Glomerular endothelial cell (primary cell): ENCODE measurements at places on chromosomes 13 and 19.

GRCh38 chr13:31880851-31881494 lies 141.6 kb downstream of the RXFP2 start:
- DNase-seq: no peak

- no peak for DNase-seq
Observed at GRCh38 chr13:100022798-100023197, 41.2 kb downstream of the ZIC2 start.

DNA sequence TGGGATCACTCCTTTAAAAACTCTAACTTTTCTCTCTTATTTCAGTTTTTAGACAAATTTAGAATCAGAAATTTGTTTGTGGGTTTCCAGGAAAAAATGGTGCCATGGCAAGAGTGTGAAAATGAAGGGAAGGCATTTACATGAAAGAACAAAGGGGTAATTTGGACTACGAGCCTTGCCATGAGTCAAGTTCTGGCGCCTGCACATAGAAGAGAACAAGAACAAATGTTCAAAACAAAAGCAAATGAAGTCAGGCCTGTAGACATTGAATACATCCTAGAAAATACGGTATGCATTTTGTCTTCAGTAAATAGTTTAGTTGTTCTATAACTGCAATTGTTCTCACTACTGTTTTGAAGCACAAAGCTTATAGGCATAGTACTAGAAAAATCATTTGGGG lies 1390.5 kb downstream of the EFNB2 start:
- no peak for DNase-seq

GRCh38 chr13:58266271-58266670 lies 634.7 kb downstream of the PCDH17 start:
- DNase-seq: no peak

DNA sequence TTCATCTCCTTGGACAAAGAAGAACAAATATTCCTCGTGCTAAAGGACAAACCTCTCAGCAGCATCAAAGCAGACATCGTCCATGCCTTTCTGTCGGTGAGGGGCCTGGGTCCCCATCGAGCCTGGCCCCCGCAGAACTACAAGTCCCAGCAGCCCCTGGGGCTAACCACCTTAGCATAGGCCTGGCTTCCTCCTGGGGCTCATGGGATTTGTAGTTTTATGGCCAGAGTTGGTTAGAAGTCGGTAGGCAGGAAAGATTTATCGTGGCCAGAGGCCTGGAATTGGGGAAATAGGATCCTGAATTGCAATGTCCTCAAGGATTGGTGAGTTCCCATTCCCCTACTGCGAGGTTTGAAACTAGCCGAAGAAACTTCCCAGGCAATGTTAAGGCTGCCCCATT lies 19.6 kb downstream of the TMEM150B start:
- no peak for DNase-seq

DNA sequence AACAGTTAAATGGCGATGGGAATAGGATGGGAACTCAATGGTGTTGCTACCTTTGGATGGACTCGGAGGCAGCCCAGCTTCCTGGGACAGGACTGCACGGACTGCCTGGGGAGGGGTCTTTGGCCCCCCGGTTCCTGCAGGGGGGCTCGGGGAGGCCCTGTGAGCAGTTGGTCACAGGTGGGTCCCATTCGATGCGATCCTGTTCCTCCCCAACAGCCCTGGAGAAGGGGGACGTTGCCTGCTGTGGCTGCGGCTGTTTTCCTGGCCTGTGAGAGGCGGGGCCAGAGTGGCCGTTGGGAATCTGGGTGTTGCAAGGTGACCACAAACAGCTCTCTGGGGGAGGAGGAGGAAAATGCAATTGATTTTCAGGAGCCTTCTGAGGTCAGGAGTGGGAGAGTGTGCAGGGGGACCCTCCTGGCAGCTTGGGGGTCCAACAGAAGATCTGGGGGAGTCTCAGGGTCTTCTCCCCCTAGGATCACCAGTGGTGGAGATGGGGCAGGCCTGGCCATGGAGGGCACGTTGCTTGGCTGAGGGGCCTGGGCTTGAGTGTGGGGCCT lies 1.9 kb upstream of the PLPPR3 start:
- DNase-seq: no peak

DNA sequence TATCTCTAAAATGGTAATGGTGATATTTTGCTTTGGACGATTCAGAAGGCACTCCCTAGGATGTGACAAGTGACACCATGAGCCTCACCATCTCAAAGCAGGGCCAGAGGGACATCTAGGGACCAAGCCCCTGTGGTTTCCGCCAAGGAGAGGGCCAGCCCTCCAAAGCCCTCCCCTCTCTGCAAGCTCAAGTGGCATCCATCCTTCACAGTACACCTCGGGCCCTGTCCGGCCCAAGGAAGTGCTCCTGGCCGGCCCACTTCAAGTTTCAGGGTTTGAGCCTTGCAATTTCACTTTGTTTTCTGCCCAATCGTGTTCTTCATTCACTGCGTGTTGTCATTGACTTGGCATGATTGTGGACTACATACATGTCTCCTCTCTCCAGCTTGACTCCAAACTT lies 82.5 kb downstream of the TSHZ3 start:
- no peak for DNase-seq

DNA sequence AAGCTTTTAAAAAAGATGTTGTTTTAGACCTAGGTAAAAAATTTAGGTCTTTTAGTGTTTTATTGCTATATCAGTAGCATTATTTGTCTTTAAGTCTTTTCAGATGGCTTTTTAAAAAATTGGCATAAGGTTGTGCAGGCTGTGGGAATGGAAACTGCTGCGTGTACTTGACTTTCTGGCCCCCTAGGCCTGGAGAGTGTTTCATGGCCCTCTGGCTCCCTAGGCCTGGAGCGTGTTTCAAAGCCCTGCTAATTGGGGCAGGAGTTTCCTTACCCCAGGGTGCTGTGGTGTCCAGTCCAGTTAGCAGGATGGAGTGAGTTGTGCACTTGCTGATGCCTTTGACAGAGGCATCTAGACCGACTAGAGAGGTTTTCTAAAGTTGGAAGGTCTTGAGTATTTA lies 23.8 kb downstream of the PRAM1 start:
- DNase-seq: no peak

- DNase-seq: no peak
Observed at GRCh38 chr13:24516919-24517318, 4.3 kb upstream of the PARP4 start.

GRCh38 chr13:21333186-21333585 lies 125.9 kb downstream of the ZDHHC20 start:
- DNase-seq: no peak

DNA sequence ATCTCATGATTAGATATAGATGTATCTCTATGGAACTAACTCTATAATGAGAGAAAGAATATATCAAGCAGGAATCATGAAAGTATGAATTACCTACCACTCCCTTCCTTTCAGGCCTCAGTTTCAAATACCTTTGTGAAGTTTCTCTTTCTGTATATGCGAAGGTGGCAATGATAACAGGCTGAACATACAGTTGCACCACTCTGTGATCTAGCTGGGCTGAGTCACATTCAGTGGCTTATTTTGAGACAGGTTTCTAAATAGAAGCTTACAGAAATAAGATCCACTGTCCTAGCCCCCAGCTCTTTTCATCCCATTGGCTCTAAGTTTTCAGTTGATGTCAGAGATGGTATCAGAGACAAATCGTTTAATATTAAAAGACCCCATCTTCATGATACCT lies 662.0 kb downstream of the SLITRK1 start:
- no peak for DNase-seq

DNA sequence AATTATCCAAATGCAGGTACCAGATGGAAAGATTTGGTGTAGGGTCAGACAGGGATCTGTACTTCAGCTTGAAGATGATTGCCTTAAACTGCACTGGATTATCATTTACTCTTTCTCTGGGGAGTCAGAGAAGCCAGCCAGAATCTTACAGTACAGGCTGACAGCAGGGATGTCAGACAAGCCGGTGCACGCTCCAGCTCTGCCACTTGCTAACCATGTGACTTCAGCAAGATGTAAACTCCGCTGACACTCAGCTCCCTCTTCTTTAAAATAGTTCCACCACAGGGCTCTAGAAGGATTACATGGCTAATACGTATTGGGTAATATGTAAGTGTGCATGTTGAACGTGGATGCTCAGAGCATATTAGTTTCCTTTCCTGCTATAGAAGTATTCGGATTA lies 251.4 kb upstream of the MAB21L1 start:
- DNase-seq: no peak

GRCh38 chr13:112077729-112078128 lies 10.8 kb downstream of the SOX1 start:
- DNase-seq: no peak

DNA sequence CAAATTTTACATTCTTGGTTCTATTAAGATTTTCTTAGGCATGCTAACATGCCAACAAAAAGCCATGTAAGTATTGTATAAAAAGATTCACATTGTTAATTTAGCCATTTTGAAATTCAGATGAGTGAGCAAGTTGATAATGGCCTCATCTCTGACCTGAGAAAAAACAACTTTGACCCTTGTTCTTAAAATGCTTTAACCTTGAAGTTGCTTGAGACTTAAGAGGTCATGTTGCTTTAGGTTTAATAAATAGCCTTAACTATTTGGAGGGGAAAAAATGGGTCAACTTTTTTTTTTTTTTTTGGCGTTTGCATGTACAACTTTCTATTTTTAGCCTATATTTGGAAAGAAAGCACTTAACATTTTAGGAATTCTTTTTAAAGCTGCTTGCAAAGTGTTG lies 6.0 kb downstream of the MIR17HG start:
- no peak for DNase-seq

DNA sequence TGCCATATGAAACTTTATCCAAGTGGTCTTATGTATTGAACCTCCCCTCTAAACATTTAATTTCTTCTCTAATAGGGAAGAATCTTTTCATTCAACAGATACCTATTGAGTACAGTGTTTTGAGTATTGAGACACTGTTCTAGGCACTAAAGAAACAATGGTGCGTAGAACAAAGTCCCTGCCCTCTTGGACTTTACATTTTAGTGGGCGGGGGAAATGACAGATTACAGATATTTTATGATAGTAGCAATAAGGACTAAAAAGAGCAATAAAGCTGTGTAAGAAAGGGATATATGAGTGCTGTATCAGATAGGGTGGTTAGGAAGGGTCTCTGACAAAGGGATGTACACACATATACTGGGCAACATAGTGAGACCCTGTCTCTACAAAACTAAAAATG lies 5.4 kb downstream of the NUDT15 start:
- no peak for DNase-seq

DNA sequence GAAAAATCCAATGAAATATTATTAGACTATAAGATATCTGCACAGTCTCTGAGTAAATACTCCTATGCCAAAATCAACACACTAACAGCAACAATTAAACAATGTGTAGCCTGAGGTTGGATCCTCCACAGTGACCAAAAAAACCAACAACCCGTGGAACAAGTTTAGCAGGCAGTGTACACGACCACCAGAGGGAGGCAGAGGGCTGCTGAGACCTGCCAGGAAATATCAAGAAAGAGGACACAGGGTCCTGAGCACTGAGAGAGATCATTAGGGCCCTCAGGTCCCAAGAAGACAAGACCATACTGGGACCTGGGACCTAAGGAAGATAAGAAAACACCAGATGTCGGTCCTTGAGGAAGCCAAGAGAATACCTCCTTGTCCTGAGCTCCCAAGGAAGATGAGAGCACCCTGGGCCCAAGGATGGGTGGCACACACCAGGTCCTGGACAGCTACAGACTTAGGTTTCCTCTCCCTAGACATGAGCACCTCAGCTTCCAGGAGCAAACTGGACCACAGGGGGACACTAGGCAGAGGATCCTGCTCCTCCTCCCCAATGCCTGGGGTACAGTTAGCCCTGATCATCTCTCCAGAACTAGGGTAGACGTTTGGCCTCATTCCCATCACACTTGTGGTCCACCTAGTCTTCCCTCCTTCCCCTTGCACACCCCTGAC lies 822 bp upstream of the ZNF274 start:
- DNase-seq: no peak

GRCh38 chr13:111973186-111973585 lies 93.8 kb upstream of the SOX1 start:
- DNase-seq: no peak

DNA sequence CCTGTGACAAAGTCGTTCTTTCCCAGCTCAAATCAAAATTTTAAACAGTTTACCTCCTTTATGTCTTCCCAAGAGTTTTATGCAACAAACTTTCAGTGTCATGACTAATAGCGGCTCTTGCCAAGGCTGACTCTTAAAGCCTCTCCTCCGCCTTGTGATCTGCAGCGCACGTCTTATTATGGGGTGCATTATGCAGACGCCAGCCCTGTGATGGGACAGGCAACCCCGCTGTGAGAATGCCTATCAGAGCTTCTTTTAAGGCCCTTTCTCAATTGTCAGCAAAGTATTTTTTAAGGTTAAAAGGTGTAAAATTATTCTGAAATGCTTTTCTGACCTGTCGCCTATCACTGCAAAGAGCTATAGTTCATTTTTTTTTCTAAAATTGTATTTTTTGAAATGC lies 152.8 kb downstream of the SOX1 start:
- DNase-seq: no peak

DNA sequence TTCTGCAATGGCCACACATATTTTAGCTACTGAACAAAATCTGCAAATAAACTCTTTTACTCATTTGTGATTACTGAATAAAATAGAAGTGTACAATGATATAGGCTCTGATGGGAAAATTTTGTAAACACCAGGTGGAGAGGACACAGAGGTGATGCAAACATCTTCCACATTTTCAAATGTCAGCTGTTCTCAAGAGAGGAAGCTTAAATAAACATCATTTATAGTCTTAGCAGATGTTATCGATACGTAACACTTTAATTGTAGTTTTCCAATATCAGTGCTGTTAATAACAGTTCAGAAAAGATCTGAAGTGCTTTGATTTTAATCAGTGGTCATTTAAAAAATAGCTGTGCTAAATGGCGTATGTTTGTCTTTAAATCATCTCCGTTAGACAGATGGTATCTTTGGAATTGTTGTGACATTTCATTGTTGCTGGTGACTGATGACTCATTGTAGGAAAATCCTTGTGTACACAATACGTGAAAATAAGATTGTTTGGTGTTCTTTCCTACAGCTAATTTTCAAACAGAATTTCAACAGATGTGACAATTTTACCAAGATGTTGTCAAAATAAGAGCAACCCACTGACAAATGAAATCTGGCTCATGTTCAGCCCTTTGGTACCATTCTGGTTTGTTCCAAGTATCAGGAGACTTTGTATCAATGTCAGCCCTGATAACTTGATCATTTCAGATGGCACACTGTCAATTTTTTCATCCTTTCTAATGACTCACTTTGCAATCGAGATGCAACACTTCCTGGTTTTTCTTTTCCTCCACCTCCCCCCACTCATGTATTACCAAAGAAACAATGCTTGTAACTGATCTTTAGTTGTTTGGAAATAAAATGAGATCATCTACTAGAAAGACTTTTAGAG lies 516.0 kb downstream of the DCT start:
- DNase-seq: no peak

DNA sequence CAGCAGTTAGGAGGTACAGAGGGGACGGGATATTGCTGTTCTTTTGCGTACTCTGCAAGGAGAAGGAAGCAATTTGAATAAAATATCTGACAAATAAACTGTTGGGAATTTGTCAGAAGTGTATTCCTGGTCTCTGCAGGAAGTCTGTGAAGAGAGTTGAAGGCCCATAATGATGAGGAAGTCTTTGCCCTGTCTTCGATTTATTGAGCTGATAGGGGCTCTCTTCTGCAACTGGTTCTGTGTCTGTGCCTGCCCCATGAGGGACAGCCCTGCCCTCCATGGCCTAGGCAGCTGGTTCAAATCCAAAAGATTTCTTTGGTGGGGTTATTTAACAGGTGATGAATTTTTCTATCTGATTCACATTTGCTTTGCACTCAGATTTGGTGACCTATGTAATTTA lies 339.7 kb upstream of the EDNRB start:
- DNase-seq: no peak
